ENCODE measurements at places on chromosomes 11 and 22. TPM values are rescaled to one million over a fixed set of nuclear protein-coding genes. Genes with fewer than 3 reads are reported as not detected.

GRCh38 chr22:44661070-44661469 is 40.9 kb upstream of the PRR5 start:
- no peak for DNase-seq

DNA sequence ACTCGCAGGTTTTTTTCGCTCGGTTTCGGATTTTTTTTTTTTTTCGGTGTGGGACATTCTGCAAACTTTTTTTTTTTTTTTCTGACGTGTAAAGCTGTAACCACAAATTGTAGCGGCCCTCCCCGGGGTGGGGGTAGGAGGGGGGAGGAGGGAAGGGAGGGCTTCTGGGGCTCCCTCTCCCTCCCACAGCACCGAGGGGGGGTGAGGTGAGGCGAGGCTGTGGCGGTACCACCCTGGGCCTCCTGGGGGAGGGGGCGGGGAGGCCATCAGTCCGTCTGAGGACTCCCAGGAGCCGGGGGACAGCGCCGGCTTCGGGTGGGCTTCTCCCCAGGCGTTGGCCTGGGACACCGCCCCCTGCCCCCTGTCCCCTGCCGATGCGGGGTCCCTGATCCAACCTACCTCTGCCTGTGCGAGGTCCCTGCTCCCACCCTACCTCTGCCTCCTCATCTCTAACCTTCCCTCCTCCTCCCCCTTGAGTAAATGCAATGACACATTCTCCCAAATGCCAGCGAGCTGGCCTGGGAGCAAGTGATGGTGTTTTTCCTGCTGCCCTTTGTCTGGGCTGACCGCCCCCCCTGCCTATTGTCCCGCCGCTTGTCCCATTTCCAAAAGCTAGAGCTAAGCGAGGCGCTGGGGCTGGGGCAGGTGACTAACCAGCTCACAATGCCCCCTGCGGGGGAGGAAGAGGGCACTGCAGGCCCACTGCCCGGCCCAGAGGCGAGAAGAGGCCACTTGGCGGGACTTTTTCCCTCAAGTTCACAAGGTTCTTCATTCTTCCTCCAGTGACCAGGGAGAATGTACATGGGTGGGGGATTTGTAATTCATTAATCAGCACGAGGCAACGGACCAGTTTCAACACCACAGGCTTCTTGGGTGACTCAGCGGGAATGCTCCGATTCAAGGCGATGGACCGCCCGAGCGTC is 511 bp upstream of the CLCF1 start:
- DNase-seq, result peak; percentile 100

- DNase-seq, result peak; percentile 71
These were observed at the start of gene PPP6R3 for GRCh38 chr11:68460741-68461574. Gene PPP6R3, plus strand, starts transcription at chr11:68460752. Its CDS starts 76,913 bp downstream, at chr11:68537665.

GRCh38 chr11:74019860-74020259 is 11.0 kb upstream of the UCP3 start:
- DNase-seq, result no peak

DNA sequence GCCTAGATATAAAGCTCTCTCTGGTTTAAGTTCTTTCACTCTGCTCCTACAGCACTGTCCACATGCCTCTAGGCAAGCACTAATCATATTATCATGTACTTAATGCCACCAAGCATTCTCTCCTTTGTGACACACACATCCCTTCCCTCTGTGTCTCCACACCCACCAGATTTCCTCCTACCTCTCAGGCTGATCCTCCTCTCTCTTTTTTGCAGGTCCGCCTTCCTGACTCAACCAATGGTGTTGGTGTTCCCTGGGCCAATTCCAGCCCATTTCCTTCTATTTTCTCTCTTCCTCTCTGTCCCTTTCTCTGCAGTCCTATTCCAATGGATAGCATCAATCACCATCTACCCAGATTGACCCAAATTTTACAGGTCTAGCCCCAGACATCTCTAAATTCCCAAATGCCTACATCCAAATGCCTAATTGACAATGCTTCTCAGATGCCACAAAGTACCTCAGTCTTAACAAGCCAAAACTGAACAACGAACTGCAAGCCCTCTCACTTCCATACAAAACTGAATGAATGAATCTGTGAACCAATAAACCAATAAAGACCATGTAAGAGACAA is 504 bp upstream of the ZNF215 start:
- DNase-seq, result peak; percentile 72

GRCh38 chr11:86483940-86484794 is 109.5 kb downstream of the CCDC81 start:
- DNase-seq, result peak; percentile 96

DNA sequence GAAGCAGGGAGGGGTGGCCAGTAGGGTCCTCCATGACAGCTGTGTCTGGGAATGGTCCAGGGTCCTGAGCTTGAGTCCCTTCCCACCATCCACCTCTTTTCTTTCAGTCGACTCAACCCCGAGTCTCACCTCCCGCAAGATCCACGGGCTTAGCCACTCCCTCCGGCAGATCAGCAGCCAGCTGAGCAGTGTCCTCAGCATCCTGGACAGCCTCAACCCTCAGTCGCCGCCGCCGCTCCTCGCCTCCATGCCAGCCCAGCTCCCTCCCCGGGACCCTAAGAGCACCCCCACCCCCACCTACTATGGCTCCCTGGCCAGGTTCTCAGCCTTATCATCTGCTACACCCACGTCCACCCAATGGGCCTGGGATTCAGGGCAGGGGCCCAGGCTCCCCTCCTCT is 81.9 kb downstream of the CEP164 start:
- no peak for DNase-seq

- no peak for DNase-seq
These were observed 1.2 kb downstream of the ALDH3B1 start for GRCh38 chr11:68011051-68011943.

- no peak for DNase-seq
These were observed 8.9 kb upstream of the TMEM9B start for GRCh38 chr11:8973121-8973520.

GRCh38 chr11:92642177-92642931 is 327.1 kb upstream of the MTNR1B start:
- no peak for DNase-seq

DNA sequence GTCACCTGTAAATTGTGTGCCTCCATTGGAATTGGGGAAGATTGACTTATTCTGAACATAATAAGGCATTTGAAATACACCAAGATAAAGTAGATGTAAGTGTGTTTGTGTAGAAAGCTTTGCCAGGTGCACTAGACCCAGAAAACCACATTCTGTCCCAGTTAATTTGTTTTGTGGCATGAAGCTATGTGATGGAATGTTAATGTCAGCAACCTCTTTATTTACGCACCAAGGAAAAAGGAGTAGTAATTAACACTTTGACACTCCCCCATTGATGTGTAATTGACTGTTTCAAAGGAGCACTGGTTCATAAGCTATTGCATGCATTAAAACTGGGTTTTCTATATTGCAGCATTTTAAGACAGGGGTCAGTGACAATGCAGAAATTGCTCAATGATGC is 14.3 kb downstream of the EIF3M start:
- DNase-seq, result peak; percentile 52

DNA sequence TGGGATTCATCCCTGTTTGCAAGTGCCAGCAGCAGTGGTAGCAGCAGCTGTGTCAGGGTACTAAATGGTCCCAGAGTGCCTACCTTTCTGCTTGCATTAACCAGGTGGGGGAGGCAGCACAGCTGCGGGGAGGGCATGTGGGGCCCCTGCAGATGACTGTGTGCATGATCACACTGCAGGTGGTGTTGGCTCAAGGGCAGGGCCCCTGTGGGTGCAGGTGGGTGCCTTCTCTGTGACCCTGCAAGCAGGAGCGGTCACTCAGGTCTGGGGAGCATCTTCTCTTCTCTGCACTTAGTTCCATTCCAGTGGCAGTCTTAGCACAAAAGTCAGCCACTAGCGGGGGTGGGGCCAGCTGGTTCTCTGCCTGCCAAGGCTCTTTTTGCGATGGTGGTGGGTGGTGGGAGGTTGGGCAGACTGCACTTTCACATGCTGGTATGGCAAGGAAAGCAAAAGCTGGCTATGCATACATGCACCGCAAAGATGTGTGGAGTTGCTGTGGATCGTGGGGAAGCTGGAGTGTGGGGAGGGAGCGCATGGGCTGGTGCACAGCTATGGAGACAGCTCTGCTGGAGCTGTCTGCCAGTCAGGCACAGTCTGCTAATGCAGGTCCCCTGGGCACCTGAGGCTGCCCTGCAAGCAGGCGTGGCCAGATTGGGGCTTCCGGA is 157.1 kb downstream of the DYNC2H1 start:
- no peak for DNase-seq

DNA sequence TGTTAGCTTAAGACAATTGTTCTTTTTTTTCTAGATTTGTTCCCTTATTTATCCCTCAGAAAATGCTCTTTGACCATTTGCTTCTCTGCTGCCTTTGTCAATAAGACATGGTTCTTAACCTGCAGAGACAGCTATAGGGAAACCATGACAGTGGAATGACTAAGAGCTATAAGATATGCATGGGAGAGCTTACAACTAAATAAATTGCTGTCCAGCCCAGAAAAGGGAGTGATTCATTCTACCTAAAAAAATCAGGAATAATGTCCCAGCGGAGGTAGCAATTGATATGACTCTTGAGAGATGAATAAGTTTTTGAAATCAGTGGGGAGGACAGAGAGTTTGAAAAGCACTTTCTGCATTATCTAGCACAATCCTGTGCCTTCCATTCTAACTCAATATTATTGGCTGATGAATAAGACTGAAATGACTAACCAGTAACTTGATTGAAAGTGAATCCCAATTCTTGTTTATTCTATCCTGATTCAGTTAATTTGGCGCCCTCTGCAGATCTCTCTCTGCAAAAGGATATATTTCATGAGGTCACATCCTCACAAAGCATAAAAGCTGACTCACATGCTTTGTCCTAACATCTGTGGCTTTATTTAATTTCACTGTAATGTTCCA is 680.5 kb upstream of the API5 start:
- peak; percentile 30 for DNase-seq

DNA sequence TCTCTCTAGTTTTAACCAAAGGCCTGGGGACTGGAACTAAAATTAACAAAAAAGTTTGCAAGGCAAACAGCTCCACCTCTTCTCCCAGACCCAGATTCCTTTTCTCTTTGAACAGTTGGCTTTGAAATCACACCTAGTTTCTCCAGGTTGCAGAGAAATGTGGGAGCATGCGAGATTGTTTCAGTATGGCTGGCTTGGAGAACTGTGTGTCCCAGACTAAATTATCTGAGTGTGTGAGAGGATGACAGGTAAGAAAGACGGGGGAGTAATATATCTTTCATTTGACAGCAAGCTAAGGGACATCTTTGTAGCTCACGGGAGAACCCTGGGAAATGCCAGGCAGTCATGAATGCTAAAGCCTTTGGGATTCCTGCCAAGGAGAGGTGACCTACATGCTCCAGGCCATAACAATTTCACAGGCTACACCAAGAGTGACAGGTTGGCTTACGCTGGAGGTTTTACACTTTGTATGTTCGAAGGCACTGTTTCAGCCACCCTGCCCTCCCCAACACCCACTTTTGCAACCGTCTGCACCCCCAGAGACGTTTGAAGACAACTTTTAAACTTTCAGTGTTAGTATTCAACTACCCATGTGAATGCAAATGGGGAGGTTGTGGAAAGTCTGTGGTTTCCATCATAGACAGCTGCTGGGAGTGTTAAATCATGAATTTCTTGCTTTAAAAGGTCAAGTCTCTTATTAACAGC is 109.3 kb upstream of the SNX19 start:
- no peak for DNase-seq

DNA sequence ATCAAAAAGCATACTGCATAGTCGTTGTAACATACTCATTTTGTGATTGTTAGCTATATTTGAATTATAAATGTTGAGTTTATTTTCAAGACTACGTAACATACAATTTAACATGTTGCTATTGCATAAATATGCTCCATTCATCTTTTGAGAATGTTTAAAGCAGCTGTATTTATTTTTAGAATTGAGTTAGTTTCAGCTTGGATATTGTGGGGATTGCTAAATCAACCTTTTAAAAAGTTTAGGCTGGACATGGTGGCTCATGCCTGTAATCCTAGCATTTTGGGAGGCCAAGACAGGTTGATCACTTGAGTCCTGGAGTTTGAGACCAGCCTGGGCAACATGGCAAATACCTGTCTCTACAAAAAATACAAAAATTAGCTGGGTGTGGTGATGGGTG is 288.1 kb downstream of the DYNC2H1 start:
- no peak for DNase-seq

DNA sequence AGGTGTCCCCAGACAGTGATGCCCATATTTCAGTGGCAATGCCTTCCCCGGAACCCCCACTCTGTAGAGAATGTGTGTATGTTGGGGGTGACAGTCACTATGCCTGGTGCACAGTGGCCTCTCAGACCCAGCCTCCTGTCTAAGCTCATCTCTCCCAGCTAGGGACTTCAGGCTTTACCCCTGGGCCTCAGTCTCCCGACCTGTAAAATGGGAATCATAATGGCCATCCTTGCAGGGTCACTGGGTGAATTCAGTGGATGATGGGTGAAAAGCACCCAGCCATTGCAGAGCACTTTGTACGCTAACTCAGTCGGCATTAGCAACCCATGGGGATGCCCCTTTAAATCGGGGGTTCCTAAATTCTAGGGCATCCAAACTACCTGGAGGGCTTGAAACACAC is 18.9 kb downstream of the FGF3 start:
- DNase-seq, result no peak

DNA sequence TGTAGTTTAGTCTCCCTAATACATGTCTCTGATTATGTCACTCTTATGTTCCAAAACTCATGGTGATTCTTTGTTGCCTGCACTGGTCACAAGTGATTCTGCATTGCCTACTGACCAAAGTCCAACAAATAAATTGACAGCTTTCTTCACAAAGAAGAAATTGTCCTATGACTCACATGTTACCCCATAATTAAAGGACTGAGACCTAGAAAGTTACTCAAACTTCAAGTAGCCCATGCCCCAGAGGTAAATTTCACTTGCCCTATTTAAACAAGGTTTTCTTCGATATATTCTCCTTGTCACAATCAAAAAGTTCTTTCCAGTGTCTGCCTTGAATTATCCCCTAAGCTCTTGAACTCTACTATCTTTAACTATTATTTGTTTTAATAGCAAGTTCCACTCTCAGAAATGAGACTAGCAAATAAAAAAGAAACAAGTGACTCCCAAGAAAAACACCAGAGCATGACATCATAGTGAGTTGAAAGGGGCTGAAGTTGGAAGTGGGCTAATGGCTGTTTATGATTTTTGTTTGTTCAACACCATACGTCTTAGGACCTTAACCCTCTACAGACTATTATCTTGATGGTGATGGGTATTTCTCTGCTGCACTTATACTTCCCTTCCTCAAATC is 94.5 kb upstream of the BLID start:
- no peak for DNase-seq

The OLFML1 gene
- not detected for total RNA-seq

The TMEM191B gene
- not detected for total RNA-seq

The FIBIN gene
- total RNA-seq, result not detected

The TRIM66 gene
- 2.9 TPM for total RNA-seq

Data from Caki2 (cell line).